ENCODE measurements at places on chromosomes 2 and 18.
A peak's percentile ranks its signal among the peaks of the same experiment; 100 is the strongest.

DNA sequence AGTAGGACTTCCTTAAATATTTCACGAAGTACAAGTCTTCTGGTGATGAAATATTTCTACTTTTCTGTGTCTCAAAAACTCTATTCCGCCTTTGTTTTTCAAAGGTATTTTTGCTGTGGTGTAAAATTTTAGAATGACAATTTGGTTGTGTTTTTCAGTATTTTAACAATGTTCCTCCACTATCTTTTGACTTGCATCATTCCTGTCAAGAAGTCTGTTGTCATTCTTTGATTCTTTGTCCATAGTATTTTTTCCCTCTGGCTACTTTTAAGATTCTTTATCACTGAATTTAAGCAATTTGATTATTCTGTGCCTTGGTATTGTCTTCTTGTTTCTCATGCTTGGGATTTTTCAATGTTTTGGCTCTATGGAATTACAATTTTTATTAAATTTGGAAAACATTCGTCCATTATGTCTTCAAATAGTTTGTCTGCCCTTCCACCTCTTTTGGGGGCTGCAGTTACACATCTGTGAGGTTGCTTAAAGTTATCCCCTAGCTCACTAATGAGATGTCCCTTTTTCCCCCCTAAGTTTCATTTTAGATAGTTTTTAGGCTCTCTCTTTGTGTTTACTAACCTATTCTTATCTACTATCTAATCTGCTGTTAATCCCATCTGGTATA, 76.0 kb downstream of the CAB39 start:
- no peak for DNase-seq
- H3K27ac ChIP-seq = no peak overlapping the region
- no peak overlapping the region for H3K4me3 ChIP-seq
- peaks cover 60% of the 10 kb centered on the region for H3K36me3 ChIP-seq
- no peaks in the 10 kb centered on the region for H3K4me1 ChIP-seq

GRCh38 chr18:23588836-23589560, 2.7 kb upstream of the NPC1 start:
- no peak overlapping the region for H3K4me3 ChIP-seq
- no peaks in the 10 kb centered on the region for H3K27me3 ChIP-seq
- no peaks in the 10 kb centered on the region for H3K36me3 ChIP-seq
- DNase-seq = no peak

DNA sequence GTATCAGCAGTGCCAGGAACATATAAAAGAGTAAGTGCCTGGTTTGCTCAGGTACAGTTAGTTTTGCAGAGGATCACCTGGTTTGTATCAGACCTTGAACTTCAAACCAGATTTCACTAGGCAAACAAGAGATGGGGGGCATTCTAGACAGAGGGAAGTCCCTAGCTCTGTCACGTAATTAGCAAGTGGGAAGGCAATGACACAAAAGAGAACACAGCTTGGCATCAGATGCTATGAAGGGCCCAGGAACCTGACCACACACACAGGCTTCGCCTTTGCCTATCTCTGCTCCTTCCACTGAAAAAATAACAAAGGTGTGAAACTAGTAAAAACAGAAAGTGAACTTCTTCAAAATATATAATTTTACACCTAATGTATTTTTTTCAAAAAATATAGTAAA, 62.6 kb downstream of the CERKL start:
- H3K36me3 ChIP-seq = no peaks in the 10 kb centered on the region
- DNase-seq = no peak
- no peaks in the 10 kb centered on the region for H3K27me3 ChIP-seq
- no peak overlapping the region for H3K27ac ChIP-seq

- H3K4me3 ChIP-seq = no peak overlapping the region
- no peaks in the 10 kb centered on the region for H3K4me1 ChIP-seq
- peaks cover 93% of the 10 kb centered on the region for H3K27me3 ChIP-seq
These were observed 12.6 kb upstream of the KCNG2 start for GRCh38 chr18:79784965-79785770.

- no peak overlapping the region for H3K4me3 ChIP-seq
- DNase-seq = no peak
- H3K27me3 ChIP-seq = no peaks in the 10 kb centered on the region
- no peaks in the 10 kb centered on the region for H3K4me1 ChIP-seq
These were observed 100.1 kb downstream of the HRH4 start for GRCh38 chr18:24560511-24560981.

DNA sequence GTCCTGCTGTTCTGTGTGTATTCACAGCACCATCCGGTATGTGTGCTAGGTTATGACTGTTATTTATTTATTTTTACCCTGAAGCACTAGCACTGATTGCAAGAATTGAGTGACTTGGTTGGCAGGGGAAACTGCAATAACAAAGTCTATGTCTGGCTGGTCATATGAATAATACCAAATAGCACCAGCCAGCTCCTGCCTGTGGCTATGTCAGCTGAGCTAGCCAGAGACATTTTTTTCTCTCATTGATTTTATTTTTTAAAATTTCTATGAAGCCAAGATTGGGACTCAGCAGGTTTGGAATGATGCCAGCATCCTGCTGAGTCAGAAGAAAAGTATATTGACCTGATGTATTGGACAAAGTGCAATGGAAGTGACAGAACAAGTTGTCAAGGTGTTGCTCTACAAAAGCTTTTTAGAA, 188.5 kb upstream of the CDH2 start:
- DNase-seq = no peak
- H3K27me3 ChIP-seq = no peaks in the 10 kb centered on the region
- no peaks in the 10 kb centered on the region for H3K36me3 ChIP-seq
- 0 out of 2 replicates have a peak, but pooled peaks cover 5% of the 10 kb centered on the region for H3K4me1 ChIP-seq
- H3K27ac ChIP-seq = no peak overlapping the region

- H3K4me1 ChIP-seq = peaks cover 43% of the 10 kb centered on the region
- peak overlapping the region; percentile 81 for H3K27ac ChIP-seq
- no peak for DNase-seq
- no peaks in the 10 kb centered on the region for H3K36me3 ChIP-seq
- no peaks in the 10 kb centered on the region for H3K27me3 ChIP-seq
These were observed 35.0 kb upstream of the EVA1A start for GRCh38 chr2:75595541-75596395.

- H3K4me3 ChIP-seq = no peak overlapping the region
- no peaks in the 10 kb centered on the region for H3K27me3 ChIP-seq
- no peak overlapping the region for H3K27ac ChIP-seq
- peaks cover 20% of the 10 kb centered on the region for H3K36me3 ChIP-seq
- no peak for DNase-seq
These were observed 15.0 kb downstream of the NAB1 start for GRCh38 chr2:190663839-190664238.

- H3K4me3 ChIP-seq = no peak overlapping the region
- no peaks in the 10 kb centered on the region for H3K27me3 ChIP-seq
- no peak for DNase-seq
- no peaks in the 10 kb centered on the region for H3K36me3 ChIP-seq
- H3K27ac ChIP-seq = no peak overlapping the region
- no peaks in the 10 kb centered on the region for H3K4me1 ChIP-seq
These were observed 47.2 kb downstream of the AGAP1 start for GRCh38 chr2:235541016-235541415.

DNA sequence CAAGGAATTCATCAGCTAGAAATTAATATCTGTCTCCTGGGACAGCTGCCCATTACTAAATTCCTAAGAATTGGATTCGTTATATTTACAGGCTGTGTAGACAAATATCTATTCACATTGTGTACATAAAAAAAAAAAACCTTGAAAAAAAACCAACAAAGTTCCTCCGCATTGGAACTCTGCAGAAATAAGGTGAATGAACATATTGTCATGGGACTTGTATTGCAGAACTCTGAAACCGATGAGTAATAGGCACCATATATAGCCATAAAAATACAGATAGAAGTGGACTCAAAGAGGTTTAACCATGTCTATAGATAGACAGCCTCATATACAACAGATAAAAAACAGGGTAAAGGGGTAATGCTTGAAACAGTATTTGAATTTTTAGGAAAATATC, 909.9 kb upstream of the CHAC2 start:
- H3K4me3 ChIP-seq = no peak overlapping the region
- no peaks in the 10 kb centered on the region for H3K27me3 ChIP-seq
- no peaks in the 10 kb centered on the region for H3K4me1 ChIP-seq
- no peak overlapping the region for H3K27ac ChIP-seq
- no peaks in the 10 kb centered on the region for H3K36me3 ChIP-seq

DNA sequence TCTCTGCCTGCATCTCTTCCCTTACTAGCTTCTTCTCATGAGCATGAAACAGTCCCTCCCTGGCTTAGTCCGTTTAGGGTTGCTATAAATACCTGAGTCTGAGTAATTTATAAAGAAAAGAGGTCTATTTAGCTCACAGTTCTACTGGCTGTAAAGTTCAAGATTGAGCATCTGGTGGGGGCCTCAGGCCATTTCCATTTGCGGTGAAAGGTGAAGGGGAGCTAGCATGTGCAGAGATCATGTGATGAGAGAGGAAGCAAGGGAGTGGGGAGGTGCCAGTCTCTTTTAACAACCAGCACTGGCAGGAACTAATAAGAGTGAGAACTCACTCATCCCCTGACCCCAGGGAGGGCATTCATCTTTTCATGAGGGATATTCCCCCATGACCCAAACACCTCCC, 26.8 kb downstream of the RHBDD1 start:
- H3K27ac ChIP-seq = no peak overlapping the region
- no peaks in the 10 kb centered on the region for H3K27me3 ChIP-seq
- no peak overlapping the region for H3K4me3 ChIP-seq
- no peaks in the 10 kb centered on the region for H3K4me1 ChIP-seq

- no peaks in the 10 kb centered on the region for H3K36me3 ChIP-seq
- H3K27ac ChIP-seq = peak overlapping the region; percentile 36
- H3K4me3 ChIP-seq = no peak overlapping the region
- H3K4me1 ChIP-seq = peaks cover 14% of the 10 kb centered on the region
- no peak for DNase-seq
These were observed 96.2 kb downstream of the KLHL29 start for GRCh38 chr2:23480957-23481797.

DNA sequence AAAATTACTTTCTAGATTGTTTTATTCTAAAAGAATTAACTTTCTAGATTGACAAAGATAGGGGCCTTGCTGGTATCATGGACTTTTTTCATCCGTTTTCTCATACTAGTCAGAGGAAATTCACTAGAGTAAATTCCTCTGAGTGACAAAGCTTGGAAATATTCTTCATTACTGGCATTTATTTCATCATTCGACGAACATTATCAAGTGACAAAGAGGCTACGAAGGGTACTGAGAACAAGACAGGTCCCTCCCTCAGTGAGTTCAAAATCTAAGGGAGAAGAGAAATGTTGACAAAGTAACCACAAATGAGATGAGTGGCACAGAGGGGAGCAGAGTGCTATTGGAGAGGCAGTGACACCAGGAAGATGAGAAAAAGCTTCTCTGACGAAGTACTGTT, 4.3 kb downstream of the EPG5 start:
- no peak overlapping the region for H3K4me3 ChIP-seq
- DNase-seq = no peak
- no peaks in the 10 kb centered on the region for H3K27me3 ChIP-seq
- H3K27ac ChIP-seq = peak overlapping the region; percentile 58
- no peaks in the 10 kb centered on the region for H3K4me1 ChIP-seq
- no peaks in the 10 kb centered on the region for H3K36me3 ChIP-seq

DNA sequence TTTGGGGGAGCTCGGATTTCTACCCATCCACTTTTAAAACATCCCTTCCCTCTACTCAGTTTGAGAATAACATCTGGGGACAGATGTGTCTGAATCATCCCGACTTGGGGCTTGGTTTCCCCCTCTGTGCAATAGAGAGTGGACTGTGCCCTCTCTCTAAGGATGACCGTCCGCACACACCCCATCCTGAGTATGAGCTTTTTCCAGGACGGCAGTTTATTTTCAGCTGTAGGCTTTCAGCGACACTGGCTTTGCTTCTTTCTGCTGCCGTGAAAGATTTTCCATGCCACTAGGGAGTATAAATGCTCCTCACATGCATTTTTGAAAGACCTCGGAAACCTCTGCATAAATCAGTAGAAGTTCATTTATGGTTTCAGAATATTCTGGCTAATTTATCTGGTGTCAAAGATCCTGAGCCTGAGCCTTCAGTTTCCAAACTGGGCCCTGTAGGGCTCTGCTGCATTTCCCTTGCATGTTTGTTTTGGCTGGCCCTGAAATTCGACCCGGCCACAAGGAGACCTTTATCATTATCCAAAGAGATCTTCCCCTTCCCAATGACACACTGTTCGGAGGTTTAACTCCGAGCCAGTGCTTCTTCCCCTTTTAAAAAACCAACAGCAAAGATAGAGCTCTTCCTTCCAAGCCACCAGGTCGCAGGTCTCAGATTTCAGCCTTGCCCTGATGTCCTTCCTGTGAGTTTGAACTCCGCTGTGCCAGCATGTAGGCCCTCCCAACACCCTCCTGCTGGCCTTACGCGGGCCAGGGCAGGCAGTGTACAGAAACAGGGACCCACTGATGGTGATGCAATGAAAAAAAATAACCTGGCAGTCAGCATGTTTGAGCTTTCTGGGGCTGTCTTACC, 53.3 kb downstream of the FECH start:
- no peak overlapping the region for H3K4me3 ChIP-seq
- H3K27me3 ChIP-seq = no peaks in the 10 kb centered on the region

- no peaks in the 10 kb centered on the region for H3K4me1 ChIP-seq
- H3K27me3 ChIP-seq = no peaks in the 10 kb centered on the region
- no peak for DNase-seq
- no peak overlapping the region for H3K4me3 ChIP-seq
These were observed 113.5 kb downstream of the CSRNP3 start for GRCh38 chr2:165582863-165583506.

DNA sequence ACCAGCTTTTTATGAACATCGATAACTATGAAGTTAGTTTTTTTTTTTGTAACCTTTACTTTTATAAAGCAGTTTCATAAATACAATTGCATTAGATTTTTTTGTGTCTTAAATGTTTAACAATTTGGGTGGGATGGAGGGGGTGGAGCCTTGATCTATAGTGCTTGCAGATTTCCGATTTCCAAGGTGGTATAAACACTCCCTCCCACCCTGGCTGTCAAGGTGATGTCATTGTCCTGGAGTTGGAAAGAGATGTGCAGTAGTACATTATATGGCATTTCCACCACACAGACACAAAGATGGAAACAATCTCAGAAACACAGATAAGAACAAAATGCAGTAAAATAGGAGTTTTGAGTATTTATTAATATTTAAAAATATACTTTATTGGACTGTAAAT, 114.4 kb downstream of the TTN start:
- H3K27me3 ChIP-seq = no peaks in the 10 kb centered on the region
- no peak overlapping the region for H3K4me3 ChIP-seq
- no peak overlapping the region for H3K27ac ChIP-seq
- H3K36me3 ChIP-seq = no peaks in the 10 kb centered on the region

DNA sequence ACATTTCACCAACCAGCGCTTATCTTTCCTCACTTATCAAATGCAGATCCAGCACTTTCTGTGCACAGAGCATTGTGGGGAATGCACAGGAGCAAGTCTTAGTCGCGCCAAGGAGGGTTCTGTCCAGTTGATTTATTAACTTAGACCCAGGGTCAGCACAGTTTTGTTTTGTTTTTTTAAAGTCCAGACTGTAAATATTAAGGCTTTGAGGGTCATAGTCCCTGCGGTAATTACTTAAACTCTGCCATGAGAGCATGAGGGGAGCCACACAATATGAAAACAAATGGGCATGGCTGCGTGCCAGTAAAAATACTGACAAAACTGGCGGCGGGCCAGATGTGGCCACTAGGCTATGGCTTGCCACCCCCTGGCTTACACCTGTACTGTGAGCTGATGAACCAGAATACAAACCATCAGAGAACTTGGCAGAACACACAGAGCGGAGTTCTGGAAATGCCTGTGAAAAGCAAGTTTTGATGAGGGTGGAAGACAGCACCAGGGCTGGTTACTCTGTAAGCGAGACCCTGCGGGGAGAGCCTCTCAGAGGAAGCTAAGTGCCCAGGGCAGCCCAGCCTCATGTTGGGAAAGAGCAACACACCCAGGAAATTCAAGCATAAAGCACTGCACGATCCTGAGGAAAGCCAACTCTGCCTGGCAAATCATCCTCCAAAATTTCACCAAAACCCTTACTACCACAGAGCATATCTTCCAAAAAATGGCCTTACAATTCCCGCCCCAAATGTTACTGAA, 43.6 kb downstream of the L3MBTL4 start:
- peak overlapping the region; percentile 86 for H3K27ac ChIP-seq
- no peaks in the 10 kb centered on the region for H3K27me3 ChIP-seq
- no peak overlapping the region for H3K4me3 ChIP-seq
- no peaks in the 10 kb centered on the region for H3K4me1 ChIP-seq
